ENCODE measurements at places on chromosomes 16 and 17.

DNA sequence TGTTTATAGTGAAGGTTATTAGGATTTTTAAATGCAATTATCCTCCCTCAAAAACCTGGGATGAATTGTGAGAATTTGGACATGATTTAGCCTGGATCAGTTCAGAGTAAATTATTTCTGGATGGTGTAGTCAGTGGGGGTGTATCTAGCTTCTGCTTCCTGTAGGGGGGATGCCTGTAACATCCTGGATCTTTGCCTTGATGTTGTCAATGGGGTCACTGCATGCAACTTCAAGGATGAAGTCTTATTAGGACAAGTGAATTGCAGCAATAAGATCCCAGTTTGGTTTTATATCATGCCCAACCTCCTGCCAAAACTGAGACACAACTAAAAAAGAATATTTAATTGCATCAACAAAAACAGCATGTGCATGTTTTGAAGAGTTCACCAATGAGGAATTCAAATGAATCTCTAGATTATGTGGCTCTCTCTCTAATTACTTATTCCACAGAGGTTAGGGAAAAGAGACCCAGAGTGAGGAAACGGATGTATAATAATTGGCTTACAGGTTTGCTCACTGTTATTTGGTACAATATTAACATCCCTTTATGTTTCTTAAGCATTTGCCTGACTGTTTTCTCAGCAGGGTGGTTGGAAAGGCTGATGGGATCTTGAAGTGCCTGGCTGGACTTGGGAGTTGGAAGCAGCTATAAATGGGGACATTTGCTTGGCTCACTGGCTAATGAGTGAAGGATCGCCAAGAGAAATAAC, 159.8 kb downstream of the HS3ST3B1 start:
- no peak for DNase-seq

DNA sequence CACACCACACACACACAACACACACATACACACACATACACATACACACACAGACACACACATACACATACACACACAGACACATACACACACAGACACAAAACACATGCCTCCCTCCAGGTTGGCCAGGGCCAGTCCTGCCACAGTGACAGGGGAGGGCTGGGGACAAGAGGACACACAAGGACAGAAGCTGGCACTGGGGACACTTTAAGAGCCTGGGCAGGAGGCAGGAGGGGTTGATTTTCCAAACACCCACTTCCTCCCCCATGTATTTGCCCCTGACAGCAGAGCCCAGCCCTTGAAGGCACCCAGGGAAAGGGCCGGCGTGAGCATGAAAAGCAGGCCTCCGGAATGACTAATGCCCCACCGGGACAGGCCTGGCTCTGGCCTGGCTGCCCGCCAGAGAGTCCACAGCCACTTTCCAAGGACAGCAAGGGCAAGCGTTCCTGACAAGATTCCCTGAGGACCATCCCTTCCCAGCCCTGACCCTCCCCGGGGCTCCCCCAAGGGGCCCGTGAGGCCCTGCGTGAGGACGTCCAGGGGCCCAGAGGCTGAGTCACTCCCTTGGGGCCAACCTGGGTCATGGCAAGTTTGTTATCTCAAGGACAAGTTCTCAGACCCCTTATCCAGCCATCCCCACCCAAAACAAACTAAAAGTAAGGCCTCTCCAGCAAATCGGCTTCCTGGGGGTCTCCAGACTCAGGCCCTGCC, 235.6 kb downstream of the ZNF423 start:
- DNase-seq = peak; percentile 26

DNA sequence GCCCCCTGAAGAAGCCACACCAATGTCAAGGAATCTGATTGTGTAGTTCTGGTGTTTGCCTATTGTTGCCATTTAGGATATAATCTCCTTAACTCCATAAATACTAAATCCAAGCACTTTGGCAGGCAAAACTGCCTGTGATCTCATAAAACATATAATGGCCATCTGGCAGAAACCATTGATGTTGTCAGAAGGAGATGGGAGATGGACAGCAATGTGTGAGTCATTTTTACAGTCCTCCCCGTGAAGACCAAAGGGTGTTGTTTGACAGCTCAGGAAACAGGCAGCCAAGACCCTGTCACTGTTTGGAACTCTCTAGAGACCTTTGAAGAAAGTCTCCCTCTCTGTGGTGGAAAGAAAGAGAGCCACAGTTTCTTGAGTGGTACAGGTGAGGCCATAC, 454.1 kb downstream of the HS3ST3B1 start:
- DNase-seq = no peak

DNA sequence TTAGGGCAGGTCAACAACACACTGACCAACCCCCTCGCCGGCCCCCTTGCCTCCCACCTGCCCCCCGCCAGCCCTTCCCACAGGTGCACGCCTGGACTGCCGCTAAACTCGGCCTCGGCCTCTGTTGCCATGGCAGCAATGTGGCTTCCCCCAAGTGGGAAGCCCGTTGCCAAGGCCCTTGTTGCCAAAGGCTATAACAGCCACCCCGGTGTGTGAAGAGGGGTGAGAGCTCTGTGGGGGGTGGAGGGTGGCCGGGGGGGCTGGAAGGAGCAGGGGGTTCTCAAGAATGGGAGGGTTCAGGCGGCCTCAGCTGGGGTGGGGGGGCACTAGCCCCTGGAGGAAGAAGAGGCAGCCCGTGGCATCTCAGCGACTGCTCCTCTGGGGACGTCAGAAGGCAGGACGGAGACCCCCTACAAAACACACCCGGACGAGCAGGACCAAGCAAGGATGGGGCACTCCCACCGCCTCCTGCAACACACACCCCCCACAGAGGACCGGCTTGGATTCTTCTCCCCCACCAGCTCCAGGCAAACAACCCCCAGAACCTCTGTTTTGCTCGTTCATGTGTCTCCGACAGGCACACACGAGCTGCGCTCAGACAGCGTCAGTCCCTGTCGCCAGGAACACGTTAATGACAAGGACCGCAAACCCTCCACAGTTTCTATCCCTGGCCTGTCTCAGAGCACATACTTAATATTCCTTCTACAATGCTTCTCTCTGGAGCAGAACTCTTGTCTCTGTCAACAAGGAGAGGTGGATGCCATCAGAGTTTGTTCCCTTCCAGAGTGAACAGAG, 55.7 kb downstream of the ABR start:
- DNase-seq = no peak

DNA sequence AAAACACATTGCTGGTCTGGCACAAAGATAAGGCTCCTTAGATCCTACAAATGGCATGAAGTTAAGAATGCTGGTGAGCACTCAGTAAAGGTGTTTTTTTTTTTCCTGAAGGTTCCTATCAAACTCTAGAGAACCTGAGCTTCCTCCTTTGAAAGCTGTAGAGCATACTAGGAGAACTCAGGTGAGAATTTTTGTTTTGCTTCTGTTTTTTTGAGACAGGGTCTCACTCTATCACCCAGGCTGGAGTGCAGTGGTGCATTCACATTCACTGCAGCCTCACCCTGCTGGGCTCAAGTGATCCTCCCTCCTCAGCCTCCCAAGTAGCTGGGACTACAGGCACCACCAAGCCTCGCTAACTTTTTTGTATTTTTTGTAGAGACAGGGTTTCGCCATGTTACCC, 21.0 kb upstream of the CIITA start:
- no peak for DNase-seq

- no peak for DNase-seq
These were observed 9.9 kb downstream of the DBNDD1 start for GRCh38 chr16:90009172-90009899.

- no peak for DNase-seq
These were observed 44.5 kb downstream of the NDE1 start for GRCh38 chr16:15694499-15694898.

GRCh38 chr17:31596382-31597323, 205.2 kb downstream of the RAB11FIP4 start:
- DNase-seq = peak; percentile 96

DNA sequence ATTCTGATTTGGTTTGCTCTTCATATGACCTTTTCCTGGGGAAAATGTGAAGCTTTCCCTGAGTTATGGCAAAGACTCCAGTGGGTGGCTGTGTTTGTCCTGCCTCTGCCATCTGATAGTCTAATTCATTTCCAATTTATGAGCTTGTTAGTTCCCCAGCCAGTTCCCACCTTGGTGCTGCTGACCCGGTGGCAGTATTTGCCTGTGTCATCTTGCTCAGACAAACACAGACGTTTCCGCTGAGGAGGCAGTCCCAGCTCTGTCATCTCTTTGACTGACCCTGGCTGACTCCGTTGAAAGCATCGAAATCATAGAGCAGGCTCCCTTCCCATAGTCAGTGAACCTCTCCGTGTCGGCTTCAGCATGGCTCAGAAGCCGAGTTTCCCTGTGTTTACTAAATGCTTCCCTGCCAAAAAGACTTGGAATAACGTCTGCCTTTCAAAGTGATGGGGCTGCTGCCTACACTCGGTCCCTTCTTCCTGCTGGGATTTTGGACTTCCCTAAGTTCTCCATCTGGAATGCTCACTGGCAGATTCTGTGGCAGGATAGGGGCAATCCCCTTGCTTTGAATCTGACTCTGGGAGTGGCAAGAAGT, 538.3 kb downstream of the NPIPA7 start:
- DNase-seq = no peak

GRCh38 chr17:4332296-4332970, 34.0 kb downstream of the UBE2G1 start:
- no peak for DNase-seq

GRCh38 chr16:7867831-7868230, 535.2 kb downstream of the RBFOX1 start:
- DNase-seq = no peak

GRCh38 chr16:10150906-10151305, 31.3 kb downstream of the GRIN2A start:
- DNase-seq = no peak

- peak; percentile 40 for DNase-seq
These were observed 14.4 kb downstream of the ASPSCR1 start for GRCh38 chr17:81991684-81992305.

- DNase-seq = no peak
These were observed 6.9 kb downstream of the FBXO31 start for GRCh38 chr16:87376660-87377059.

- no peak for DNase-seq
These were observed 73.4 kb downstream of the ZNF778 start for GRCh38 chr16:89290887-89291286.

DNA sequence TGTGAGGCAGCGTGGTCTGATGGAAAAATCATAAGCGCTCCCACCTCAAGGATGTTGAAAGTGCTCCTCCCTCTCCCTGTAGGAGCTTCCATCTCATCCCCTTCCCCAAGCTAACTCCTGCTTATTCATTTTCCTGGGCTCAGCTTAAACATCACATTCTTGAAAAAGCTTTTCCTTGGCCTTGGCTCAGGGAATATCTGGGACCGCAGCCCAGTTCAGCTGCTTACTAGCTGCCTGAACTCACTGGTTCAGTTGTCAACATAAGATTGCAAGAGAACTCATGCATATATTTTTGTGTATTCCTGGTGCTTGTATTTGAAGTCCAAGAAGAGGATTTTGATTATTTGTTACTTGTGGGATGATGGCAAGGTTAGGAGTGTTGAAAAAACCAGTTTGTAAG, 91.5 kb downstream of the UTP18 start:
- peak; percentile 6 for DNase-seq

DNA sequence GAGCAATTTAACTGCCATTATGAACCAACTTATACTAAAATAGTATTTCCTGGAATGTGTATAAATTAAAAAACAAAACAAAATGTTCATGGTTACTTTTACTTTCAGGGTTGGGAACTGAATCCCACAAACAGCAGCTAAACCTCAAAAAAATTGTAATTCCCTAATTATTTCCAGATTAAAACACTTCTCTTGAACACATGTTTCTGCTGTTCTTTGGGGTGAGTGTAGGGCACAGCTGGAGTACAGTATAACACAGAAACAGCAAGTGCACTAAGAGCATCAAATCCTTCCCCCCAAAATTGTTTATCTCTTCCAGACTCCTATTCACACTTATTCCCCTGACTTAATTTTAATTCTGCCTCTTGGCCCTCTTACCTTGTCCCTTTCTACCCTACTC, 56.4 kb downstream of the KANSL1 start:
- peak; percentile 12 for DNase-seq

- DNase-seq = no peak
These were observed 48.3 kb downstream of the RNF213 start for GRCh38 chr17:80308692-80309517.

- no peak for DNase-seq
These were observed 4.8 kb downstream of the CA5A start for GRCh38 chr16:87931504-87931903.

DNA sequence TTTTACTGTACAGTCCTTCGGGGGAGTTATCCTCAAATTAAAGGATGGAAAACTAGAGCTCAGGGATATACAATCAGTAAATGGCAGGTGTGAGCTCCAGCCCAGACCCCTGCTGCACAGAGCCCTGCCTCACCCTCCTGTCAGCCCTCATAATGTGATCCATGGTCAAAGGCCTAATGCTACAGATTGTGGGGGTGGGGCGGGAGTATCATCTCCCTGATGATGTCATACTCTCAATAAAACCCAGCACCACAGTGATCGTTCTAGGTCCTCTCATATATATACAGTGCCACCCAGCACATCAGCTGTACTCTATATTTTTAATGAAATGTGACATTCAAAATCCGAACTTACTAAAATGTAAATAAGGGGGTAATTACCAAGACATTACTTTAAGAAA, 61.5 kb downstream of the SLC39A11 start:
- no peak for DNase-seq

GRCh38 chr17:54902611-54903010, 2.0 kb downstream of the TOM1L1 start:
- DNase-seq = no peak

DNA sequence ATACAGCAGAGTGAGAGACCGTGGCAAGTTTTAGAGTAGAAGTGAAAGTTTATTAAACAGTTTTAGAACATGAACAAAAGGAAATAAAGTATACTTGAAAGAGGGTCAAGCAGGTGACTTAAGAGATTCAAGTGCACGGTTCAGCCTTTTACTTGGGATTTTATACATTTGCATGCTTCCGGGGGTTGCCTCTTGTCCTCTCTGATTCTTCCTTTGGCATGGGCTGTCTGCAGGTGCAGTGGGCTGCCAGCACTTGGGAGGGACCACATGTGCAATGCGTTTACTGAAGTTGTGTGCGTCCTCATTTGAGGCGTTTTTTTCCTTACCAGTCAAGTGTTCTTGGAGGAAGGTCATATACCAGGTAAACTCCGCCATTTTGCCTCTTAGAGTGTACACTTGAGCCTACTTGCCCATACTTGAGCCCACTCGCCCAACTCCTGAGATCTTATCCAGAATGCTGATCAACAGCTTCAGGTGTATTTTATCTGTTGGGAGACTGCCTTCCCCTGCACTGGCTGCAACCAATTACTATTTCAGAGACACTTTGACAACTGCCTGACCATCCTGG, 195.2 kb downstream of the IRX5 start:
- DNase-seq = no peak

- DNase-seq = no peak
These were observed 13.7 kb downstream of the GUCY2D start for GRCh38 chr17:8015957-8016631.

Data from GM04504 (cell line).